ENCODE measurements at places on chromosomes 4 and X. TPM values are rescaled to one million over a fixed set of nuclear protein-coding genes. Genes with fewer than 3 reads are reported as not detected.
A peak's percentile ranks its signal among the peaks of the same experiment; 100 is the strongest.

DNA sequence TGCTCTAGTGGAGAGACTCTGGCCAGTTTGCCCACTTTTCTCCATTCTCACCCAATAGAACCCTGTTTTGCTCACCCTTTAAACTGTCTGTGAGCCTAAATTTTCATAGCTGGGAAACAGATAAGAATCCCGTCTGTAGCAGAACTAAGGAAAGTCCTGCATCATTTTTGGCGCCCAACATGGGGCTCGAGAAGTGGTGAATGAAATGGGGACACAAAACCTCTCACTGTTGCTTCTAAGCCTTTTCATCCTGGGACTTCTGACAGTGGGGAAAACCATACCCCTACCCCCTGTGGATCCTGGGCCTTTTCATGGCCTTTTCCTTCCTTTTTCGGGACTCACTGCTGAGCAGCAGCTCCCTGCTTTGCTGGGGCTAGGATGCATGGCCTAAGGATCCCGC lies 189.9 kb downstream of the INPP4B start:
- no peak for DNase-seq

DNA sequence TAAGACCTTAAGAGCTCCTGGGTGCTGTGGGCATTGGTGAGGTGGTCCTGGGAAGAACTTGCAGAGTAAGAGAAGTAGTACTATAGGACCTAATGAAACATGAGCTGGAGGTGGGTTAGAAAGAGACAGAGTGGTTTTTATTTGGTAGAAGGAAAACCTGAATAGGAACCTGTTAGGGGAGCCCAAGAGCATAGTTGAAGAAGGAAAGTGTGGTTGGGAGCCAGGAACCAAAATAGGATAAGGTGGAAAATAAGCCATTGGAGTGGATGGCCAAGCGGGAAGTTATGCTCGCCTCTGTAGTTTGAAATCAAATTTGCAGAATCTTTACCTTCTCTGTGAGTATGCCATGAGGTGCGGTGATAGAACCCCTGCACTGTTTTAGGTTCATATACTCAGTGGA lies 26.7 kb downstream of the GAB1 start:
- DNase-seq, result no peak

GRCh38 chr4:101813604-101814003 lies 23.1 kb downstream of the BANK1 start:
- DNase-seq, result no peak

DNA sequence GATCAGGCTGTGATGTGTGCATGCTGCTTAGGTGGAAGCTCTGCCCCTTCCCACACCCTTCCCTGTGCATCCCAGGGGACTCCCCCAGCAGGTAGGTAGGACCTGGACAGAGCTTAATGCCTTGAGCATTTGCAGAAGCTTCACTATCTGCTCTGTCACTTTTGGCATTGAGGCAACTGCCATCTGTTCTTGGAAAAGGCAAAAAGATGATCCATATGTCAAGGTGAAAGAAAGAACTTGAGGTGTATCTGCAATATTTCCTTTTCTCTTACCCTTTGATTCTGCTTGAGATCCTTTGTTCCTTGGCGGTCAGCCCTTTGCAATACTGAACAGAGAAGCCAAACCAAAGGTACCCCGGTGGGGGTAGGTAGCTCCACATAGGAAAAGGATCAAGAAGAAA lies 37.1 kb upstream of the TBC1D9 start:
- no peak for DNase-seq

DNA sequence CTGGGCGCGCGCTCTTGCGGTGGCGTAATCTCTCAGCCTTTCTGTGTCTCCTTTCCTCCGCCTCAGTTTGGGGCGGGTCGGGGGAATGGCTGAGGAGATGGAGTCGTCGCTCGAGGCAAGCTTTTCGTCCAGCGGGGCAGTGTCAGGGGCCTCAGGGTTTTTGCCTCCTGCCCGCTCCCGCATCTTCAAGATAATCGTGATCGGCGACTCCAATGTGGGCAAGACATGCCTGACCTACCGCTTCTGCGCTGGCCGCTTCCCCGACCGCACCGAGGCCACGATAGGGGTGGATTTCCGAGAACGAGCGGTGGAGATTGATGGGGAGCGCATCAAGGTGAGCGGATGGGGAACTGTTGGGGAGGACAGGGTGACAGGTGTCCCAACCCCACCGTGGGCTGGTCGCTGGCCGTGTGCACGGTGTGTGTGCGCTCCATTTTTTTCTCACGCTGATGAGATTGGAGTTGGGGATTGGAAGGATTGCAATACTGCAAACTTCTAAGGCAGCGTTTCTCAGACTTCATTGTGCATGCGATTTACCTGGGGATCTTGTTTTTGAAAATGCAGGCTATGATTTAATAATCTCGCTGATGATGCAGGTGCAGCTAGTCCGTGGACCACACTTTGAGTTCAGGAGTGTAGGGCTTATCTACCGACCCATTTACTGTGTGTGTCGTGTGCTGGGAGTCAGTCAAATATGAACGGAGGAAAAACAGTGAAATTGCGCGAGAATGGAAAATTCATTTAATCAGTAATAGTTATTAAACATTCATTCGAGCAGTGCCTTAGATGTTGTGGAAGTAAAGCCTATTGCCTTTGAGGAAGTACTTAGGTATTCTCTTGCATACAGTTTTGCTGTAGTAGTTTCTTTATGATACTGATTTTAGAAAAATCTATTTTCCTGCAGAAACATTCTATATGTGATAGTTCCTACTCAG lies at the start of gene RAB33B:
RAB33B (plus strand) TSS at position 11 of the 935 bp plus-strand sequence; CDS start at position 86, 75 bp downstream.
- no peak for DNase-seq

GRCh38 chr4:67691328-67691727 lies 9.6 kb downstream of the UBA6 start:
- DNase-seq, result no peak

GRCh38 chr4:148692242-148692641 lies 250.0 kb upstream of the NR3C2 start:
- no peak for DNase-seq

- no peak for DNase-seq
Observed at GRCh38 chr4:137039370-137039769, 492.9 kb downstream of the PCDH18 start.

The RNF150 gene
- 23.1 TPM for total RNA-seq

The APELA gene
- total RNA-seq, result 6.4 TPM

- DNase-seq, result no peak
Observed at GRCh38 chrX:129614481-129615255, 40.1 kb downstream of the APLN start.

The GPRIN3 gene
- 16.0 TPM for total RNA-seq

The MAGEB1 gene
- not detected for total RNA-seq

- no peak for DNase-seq
Observed at GRCh38 chrX:69319376-69319775, 154.1 kb upstream of the PJA1 start.

DNA sequence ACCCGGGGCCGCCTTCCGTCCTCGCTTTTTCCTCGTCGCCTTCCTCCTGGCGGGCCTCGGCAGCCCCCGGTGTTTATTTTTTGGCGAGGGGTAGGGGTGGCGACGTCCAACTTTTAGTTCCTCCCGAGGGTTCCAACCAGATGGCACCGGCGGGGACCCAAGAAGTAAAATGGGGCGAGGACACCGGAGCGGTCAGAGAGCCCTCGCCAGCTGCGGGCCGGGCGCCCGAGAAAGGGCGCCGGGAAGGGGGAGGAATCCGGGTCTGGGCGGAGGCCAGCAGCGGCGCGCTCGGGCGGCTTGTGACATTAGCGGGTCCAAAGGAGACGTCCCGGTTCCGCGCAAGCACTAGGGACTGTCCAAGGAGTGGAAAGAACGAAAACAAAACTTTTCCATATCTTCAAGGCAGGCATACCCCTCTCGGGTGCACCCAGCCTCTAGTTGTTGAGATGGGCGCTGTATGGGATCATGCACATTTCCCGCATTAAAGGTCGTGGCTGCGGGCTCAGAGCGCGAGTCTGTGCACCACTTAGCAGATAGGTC lies 691 bp upstream of the USP46 start:
- DNase-seq, result peak; percentile 18

DNA sequence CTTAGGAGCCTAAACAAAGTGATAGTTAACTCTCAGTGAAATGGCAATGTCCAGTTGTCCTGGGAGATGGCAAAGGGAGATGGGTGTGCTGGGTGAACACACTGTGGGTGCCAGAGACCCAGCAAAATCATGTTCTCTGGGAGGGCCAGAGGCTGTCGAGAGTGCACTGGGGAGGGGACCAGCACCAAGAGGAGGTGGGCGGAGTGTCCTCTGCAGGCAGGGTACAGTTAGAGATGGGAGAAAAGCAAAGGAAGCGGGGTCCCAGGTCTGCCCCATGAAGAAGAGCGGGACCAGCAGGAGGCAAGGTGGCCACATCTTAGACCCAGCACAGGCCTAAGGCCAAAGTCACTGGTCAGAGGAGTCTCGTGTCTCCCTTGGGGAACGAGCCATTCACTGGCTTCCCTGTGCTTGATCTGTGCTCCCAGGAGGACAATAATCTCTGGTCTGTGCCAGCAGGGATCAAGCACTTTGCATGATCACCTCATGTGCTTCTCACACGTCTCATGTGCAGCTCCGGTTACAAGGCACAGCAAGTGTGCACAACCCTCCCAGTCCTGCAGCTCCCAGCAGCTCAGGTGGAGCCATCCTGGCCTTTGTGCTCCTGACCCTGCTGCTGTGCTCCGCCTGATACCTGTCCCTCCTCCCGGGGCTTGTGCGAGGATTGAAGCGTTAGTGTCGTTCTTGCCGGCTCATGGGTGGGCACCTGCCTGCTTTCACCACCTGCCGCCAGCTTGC lies 100.9 kb downstream of the FAM53A start:
- DNase-seq, result no peak

- DNase-seq, result no peak
Observed at GRCh38 chrX:19661961-19662360, 146.7 kb upstream of the MAP3K15 start.

DNA sequence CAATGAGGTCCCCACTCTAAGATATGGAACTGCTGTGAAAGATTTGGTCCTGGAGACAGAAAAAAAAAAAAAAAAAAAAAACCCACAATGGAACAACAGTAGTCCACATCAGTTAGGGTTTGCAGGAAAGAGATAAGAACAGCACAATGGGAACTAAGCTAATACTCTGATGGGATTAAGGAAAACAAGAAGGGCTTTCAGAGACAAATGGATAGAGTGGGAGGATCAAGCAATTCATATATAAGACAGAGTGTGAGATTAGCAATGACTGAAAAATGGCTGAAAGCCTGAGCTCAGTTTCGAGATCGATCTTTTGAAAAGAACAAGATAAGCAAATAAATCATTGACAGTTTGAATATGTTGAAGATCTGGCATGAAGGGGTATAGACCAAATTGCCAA lies 188.4 kb upstream of the TRPC5 start:
- no peak for DNase-seq

DNA sequence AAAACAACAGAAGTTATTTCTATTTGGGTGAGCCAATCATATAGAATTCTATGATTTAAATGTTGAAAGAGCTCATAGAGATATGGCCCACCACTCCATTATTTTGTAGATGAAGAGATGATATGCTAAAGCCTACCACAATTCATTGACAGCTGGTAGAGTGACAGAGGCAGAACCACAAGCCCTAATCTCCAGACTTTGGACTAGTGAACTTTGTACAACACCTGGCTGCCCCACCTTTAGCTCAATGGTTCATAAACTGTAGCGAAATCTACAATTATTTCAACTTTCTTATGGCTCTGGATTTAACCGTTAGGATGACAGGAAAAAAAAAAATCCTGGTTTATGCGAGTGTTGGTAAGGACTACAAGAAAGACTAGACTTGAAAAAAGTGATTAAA lies 50.9 kb downstream of the PRKG2 start:
- DNase-seq, result no peak

DNA sequence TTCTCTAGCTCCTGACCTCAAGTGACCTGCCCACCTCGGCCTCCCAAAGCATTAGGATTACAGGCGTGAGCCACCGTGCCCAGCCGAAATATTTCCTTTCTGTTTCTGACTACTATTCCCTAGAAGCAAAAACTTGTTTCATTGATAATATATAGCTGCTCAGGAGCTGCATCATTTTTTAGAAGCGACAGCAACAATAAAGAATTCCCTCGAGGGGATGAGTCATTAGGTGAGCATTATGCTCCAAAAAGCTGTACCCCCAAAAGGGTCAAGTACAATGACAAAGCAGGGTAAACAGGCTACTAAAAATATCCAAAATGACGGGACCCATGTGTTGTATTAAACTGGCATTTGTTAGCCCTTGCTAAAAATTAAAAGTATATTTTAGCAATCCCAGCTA lies 67.0 kb downstream of the RBM47 start:
- DNase-seq, result no peak

- no peak for DNase-seq
Observed at GRCh38 chrX:155056471-155056870, 14.5 kb downstream of the CMC4 start.

- DNase-seq, result no peak
Observed at GRCh38 chrX:25003066-25003849, 12.5 kb downstream of the ARX start.

DNA sequence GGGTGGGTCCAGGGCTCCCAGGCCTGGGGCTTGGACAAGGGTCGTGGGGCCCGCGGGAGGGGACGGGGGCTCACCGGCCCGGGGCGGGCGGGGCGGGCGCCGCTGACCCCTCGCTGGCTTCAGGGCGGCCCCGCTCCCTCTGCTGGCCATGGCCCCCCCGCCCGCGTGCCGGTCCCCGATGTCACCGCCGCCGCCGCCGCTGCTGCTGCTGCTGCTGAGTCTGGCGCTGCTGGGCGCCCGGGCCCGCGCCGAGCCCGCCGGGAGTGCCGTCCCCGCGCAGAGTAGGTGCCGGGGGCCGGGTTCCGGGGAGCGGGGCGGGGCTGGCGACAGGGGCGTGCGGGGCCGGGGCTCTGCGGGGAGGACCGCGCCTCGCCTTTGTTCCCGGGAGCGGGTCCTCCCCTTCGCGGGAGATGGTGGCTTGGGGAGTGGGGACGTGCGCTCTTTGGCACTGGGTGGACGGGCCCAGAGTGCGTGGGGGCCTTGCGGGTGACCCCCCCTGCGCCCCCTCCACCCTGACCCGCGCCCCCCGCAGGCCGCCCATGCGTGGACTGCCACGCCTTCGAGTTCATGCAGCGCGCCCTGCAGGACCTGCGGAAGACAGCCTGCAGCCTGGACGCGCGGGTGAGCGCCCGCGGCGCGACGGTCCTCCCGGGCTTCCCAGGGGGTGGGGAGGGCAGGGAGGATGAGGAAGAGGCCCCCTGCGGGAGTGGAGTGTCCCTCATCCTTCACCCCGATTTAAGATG lies 16.8 kb upstream of the NAT8L start:
- no peak for DNase-seq

DNA sequence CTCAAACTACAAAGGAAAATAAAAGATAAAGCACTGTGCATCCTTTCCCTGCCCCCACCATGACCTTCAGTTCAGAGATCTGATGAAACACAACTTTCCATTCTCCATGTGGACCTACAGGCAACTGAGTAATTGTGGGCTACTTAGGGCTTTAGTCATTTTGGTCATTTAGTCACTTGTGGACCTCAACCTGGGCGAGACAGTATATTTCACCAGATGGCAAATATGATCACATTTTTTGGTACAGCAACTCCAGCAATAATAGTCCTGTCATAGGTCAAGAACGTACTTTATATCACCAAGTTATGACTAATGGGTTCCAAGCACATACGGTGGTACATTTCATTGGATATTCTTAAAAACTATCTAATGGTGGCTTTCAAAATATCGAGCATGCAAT lies 141.2 kb downstream of the PDGFC start:
- no peak for DNase-seq

The AFP gene
- total RNA-seq, result 166 TPM

The USP17L18 gene
- total RNA-seq, result not detected

GRCh38 chrX:8841911-8842310 lies 40.7 kb upstream of the FAM9A start:
- DNase-seq, result no peak
